Cortex of kidney (tissue), 1 donor: ENCODE measurements at places on chromosomes 1 and 21.

GRCh38 chr1:245419461-245419978, 264.7 kb downstream of the KIF26B start:
- no peak for DNase-seq

GRCh38 chr1:213371847-213372619, 321.0 kb downstream of the RPS6KC1 start:
- no peak for DNase-seq

DNA sequence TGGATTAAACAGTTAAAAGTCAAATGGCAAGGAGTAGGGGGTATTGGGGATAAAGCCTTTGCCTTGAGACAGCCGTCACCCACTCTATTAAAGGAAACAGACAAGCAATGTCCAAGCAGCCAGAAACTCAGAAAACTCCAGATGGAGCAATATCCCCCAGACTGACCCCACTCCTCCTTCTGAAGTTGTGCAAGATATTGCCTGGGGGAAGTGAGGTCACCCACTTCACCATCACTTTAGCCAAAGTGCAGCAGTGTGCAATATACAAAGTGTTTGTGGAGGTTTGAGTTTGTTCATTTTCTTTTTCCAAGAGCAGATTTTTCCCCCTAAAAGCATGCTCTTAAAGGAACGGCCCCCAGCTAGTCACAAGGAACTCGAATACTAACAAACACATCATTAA, 125.1 kb downstream of the ETS2 start:
- no peak for DNase-seq

DNA sequence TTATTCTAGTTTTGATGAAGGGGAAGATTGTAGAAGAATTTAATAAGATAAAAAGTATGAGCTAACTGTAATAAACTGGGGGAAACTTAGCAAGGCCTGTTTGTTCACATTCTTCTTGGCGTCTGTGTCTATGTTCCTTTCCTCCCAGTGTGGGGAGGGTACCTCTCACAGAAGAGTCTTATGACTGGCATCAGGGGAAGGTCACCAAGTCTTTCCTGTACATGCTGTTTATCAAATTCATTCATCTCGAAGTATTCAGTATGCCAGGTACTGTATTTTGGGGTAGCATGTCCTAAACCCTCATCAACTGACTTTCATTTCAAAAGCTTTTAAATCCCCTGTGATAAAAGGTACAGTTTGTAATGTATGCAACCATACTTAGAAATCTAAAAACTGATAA, 78.4 kb downstream of the HS2ST1 start:
- no peak for DNase-seq

- no peak for DNase-seq
Observed at GRCh38 chr1:34597877-34598514, 156.9 kb upstream of the GJB5 start.

DNA sequence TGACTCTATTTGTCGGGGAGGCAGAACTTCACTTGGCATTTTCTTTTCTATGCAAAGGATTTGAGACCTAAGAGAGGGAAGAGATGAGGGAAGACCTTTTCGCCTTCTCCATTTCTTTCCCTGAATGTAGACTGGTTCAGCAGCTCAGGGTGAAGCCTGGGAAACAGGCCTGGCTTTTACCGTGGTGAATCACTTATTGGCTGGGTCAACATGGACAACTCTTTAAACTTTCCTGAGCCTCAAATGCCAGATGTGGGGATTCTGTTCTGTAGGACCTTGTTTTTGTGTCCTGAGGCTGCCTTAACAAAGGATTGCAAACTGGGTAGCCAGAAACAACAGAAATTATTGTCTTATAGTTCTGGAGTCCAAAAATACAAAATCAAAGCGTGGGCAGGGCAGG, 455.8 kb upstream of the VAMP3 start:
- DNase-seq = no peak

DNA sequence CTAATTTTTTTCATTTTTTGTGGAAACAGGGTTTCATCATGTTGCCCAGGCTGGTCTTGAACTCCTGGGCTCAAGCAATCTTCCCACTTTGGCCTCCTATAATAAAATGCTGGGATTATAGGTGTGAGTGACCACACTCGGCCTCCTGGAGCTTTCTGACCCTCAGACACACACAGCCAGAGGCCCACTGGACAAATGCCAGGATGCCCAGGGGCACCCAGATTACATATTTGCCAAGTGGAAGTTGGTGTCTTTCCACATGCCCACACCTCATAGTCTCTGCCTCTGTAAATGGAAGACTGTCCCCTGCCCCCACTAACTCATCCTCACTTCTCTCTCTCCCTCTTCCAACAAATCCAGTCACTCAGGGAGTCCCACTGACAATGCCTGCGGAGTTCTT, 63.4 kb upstream of the LRP8 start:
- DNase-seq = no peak

DNA sequence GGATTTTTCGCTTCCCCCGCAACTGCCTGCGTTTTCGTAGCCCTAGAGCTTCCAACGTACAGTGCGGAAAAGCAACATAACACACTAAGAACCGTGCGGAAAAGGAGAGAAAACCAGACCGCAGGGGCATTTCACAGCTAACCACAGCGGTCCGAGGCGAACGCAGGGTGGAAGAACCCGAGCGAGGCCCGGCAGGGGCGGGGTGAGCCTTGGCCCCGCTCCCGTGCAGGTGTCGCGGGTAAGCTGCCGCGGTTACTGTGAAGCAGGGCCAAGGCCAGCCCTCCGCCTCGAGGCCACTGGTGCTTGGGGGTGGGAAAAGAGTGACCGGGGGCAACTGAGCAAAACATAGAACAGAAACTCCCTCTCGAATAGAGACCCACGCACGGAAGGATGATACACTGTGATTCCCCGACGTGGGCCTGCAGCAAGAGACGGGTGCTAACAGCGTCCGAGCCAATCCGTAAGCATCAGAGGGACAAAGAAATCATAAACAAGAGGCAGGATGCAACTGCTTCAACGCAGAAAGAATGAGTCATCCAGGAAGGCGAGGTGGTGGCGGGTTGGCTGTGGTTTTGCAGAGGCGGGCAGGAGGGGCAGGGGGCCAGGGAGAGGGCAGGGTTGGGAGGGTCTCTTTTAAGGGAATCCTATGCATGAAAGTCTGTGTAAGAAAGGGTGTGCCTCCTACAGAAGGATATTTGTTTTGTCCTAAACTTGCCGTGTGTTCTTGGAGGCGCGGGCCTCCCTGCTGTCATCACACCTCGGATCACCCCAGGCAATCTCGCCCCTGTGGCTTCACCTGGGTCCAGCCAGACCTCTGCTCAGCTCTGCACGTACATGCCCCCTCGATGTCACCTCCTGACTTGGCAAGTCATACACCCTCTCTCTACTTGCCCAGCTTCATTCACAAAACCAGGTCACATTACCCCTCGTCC, 7.3 kb downstream of the GNG4 start:
- no peak for DNase-seq

- DNase-seq = no peak
Observed at GRCh38 chr1:206685334-206685768, 646 bp downstream of the MAPKAPK2 start.

DNA sequence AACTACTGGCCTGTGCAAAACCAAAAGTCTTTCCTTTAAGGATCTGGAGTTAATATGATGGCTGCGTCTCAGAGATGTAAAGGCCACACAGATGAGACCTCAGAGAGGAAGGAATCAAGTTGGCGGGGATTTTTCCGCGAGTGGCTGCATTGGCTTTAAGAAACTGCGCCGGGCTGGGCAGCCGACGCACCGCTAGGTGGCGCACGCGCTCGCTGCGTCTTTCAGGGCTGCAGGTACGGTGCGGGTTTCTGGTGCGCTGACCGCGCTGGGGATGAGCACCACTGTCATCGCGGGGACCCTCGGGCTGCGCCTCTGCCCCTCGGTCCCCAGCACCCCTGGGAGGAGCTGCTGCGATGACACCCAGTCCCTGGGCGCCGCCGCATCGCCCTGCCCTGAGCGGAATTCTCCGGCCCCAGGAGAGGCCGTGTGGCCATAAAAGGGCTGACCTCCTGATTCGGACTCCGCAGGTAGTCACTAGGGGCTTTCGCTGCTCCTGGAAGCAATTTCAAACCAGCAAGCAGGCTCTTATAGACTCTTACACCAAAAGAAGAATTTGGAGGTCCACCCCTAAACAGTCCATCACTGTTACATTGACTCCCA, 241.0 kb downstream of the KCNJ6 start:
- DNase-seq = no peak

GRCh38 chr1:212607206-212607912, 1.2 kb upstream of the ATF3 start:
- DNase-seq = no peak

- DNase-seq = no peak
Observed at GRCh38 chr1:7896994-7897393, 43.6 kb downstream of the TNFRSF9 start.

DNA sequence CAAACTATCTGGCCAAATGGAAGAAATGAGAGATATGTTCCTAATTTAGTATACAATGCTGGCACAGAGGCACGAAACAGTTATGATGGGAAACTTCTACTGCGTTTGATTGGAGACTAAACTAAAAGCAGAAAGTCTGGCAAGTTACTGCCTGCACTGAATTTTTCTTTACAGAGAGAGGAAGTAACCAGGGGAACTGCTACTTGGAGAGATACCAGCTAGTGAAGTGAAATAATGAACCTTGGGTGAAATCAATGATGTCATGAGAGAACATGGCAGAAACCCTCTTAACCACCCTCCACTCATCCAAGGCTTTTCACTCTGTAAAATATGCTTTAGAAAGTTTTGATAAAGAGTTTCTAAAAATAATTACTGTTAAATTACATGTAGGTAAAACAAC, 29.3 kb downstream of the NIBAN1 start:
- no peak for DNase-seq

- no peak for DNase-seq
Observed at GRCh38 chr1:110091791-110092190, 20.5 kb upstream of the UBL4B start.

- DNase-seq = no peak
Observed at GRCh38 chr1:62790716-62791115, 6.8 kb downstream of the ATG4C start.

- DNase-seq = no peak
Observed at GRCh38 chr1:226674892-226675714, 64.0 kb downstream of the ITPKB start.

GRCh38 chr1:84876353-84876752, 16.7 kb downstream of the LPAR3 start:
- no peak for DNase-seq

DNA sequence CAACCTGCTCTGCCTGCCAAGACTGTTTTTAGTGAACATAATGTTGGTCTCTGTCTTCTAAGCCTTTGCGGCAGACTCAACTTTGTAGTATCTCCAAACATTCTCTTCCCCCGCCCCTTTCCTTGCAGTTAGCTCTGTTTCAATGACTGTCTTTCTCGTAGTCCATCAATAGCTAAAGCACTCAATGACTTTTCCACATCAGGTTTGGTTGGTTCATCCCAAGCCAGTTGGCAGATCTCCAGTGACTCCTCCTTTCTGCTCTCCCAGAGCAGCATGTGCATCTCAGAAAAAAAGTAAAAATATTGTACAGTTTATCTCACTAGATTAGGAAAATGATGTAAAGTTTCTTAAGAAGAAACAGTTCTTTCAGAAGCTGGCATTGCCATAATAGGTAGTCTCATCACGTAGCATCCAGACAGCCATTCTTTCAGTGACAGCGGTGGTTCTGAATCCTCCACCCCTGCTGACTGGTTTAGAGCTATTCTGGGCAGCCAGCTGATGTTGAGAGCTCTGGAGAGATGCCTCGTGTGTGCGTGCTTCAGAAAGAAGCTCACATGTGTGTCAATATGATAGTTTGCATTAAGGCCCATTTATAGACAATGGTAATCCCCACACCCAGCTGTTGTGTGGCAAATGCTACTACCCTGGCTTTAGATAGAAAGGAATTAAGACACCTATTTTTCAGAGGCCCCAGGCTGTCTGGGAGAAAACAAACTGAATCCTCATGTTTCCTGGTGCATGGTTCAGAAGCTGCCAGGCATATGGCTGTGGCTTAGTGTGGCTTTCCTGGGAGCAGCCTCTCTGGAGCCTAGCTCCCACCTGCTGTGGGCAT, 53.2 kb downstream of the CNN3 start:
- no peak for DNase-seq

DNA sequence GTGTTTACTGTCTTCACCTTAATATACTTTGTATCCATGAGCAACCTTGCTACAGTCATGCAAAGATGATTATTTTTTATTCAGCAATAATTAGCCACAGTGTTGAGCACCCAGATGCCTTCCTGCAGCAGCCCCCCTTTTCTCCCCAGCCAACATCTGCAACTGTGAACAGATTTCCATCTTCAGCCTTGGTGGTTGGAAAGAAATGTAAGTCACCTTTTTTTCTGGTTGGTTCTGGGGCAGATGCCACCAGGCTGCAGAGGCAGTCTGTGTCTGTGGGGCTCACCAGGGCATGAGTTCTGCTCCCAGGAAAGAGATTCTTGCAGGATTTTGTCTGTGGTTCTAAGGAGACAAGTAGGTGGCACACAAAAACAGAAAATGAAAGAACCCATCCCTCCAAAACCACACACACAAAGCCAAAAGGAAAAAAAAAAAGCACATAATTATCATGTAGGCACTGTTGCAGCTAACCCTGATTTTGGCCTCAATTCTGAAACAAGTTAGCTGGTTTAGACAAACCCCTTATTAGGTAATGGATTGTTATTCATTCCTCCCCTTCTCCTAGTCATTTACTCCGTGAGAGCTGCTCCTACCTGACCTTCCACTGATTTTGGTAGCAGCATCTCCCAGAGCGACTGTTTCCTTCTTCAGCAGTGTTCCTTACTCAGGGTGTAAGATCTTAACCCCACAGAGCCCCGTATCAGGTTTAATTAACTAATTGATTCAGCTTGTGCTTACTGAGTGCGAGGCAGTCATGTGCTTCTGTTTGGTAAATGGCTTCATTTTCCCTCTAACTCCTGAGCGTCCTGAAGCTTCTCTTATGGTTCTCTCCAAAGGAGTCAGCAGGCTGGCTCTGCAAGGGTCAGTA, 36.5 kb downstream of the GALNT2 start:
- DNase-seq = no peak

GRCh38 chr1:9100471-9101043, 28.3 kb downstream of the GPR157 start:
- DNase-seq = no peak

DNA sequence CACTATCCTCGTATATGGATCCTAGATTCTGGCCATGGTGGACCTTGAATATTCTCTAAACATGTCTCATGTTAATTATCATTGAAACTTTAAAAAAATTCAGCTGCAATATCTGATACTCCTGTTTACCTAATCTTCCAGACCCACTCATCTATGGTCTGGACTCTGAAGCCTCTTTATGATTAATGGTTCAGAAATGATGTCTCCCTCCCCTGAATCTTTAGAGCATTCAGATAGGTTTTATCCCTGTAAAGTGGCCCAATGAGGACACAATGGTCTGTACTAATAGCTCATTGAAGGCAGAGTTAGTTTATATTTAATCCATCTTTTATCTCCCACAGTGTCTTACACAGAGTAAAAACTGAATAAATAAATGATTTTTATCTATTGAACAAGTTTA, 53.0 kb upstream of the DUSP10 start:
- no peak for DNase-seq

DNA sequence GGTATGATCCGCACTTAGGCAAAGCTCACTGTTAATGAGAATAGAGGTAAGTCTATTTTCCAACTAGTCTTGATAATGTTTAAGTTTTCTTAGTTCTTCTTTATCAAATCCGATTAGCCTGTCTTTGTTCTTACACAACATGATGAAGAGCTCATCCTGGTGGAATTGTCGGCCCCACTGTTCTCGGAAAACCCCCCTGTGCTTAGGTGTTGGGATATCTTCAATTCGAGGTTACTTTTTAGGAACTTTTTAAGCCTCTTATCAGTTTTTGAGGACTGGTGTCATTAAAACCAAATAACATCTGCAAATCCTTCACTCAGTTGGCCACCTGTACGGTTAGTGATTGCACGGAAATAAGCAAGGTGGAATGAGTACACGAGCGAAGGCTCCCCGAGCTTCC, 60.7 kb upstream of the KIF26B start:
- no peak for DNase-seq

- no peak for DNase-seq
Observed at GRCh38 chr1:206954459-206955342, 8.4 kb upstream of the PIGR start.
